ENCODE measurements at places on chromosomes 16 and 17. TPM values are rescaled to one million over a fixed set of nuclear protein-coding genes. Genes with fewer than 3 reads are reported as not detected.

- no peak for DNase-seq
These were observed 2.0 kb upstream of the SEPHS2 start for GRCh38 chr16:30447512-30448226.

GRCh38 chr16:88306860-88307545 lies 75.8 kb upstream of the ZNF469 start:
- DNase-seq, result no peak

- no peak for DNase-seq
These were observed 764.7 kb upstream of the KIF2B start for GRCh38 chr17:53058031-53058430.

GRCh38 chr17:7849130-7849750 lies 5.6 kb upstream of the TMEM88 start:
- peak; percentile 82 for DNase-seq

DNA sequence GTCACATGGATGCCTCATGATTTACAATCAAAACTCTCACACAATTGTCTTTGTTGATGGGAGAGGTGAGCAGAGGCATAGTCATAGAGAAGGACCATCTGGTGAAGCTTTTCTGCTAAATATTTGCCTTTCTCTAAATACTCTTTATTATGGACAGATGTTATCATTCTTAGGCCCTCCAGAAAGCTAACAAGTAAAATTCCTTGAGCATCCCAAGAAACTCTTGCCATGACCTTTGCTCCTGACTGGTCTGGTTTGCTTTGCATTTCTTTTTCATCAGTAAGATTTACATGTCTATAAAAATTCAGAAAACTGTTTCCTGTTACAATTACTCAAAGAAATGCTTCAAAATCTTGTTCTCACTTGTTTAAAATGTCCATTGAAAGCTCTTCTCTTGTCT lies 1336.6 kb upstream of the CDH8 start:
- DNase-seq, result no peak

DNA sequence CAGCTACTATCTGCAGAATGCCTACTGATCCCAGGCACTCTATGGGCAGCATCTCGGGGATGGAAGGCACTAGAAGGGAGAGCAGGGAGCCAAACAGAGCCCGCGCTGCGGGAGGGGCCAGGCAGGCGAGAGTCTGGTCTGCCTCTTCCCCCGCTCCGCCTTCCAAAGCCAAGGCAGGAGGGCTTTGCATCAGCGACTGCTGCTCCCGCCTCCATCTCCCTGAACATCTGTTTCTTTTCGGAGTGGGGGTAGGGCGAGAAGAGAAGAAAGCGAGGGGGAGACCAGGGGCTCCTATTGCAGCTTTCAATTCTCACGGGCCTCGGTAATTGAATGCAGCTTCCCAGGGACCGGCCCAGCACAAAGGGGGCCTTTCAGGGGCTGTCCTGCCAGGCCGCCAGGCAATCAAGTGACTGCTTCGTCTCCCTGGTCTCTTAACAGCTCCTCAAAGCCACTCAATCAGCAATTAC lies 31.4 kb upstream of the CDC42EP4 start:
- DNase-seq, result peak; percentile 87

Gene CACNG5
- total RNA-seq, result not detected

- no peak for DNase-seq
These were observed 171.4 kb downstream of the COPRS start for GRCh38 chr17:31687505-31688126.

DNA sequence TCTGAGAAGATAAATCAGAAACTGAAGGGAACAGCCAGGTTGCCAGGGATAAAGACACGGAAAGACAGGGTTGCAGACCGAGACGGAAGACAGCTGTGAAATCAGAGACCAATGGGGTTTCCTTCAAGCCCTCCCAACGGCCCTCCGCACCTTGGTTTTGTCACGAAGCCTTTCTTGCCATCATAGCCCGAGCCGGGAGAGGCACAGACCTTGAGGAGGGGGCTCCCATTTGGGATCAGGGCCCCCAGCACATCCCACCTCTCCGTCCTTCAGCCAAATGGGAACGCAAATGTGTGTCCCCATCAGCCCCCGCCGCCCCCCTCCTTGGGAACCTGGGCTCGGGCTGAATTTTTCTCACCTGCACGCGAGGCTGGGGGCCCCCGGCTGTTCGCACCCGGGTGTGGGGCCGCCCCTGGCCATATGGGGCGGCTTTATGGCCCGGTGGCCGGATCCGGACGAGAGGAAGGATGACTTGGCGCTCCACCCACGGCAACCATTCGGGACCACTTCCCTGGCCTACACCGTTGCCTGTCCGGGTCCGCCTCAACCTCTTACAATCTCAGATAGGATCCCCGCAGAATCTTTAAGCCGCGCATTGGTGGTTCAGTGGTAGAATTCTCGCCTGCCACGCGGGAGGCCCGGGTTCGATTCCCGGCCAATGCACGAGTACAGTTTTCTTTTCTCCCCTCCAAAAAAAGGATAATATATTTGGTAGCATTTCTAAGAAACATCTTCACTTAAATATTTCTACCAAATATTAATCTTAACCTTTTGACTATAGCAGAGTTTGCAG lies 1.4 kb upstream of the HES7 start:
- peak; percentile 93 for DNase-seq

- DNase-seq, result no peak
These were observed 59.0 kb downstream of the PHKB start for GRCh38 chr16:47519996-47520679.

Gene CHRNE
- 1.5 TPM for total RNA-seq

DNA sequence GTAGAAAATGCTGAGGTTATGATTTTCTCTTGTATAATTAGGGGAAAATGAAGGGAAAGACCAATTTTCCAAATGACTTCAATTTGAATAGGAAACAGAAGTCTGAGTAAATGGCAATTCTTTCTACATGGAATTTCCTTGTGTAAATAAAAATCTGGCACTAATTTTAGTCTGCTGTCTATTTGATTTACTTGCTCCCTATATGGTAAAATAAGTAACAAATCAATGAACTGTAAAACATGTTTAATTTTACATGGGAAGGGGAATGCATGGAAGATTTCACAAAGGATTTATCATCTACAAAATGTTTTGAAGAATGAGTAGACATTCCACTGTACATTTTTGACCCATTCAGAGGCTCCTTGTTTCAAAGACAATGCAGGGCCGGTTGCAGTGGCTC lies 811.6 kb upstream of the GOT2 start:
- no peak for DNase-seq

GRCh38 chr16:19289811-19290485 lies 4.4 kb downstream of the CLEC19A start:
- DNase-seq, result no peak

DNA sequence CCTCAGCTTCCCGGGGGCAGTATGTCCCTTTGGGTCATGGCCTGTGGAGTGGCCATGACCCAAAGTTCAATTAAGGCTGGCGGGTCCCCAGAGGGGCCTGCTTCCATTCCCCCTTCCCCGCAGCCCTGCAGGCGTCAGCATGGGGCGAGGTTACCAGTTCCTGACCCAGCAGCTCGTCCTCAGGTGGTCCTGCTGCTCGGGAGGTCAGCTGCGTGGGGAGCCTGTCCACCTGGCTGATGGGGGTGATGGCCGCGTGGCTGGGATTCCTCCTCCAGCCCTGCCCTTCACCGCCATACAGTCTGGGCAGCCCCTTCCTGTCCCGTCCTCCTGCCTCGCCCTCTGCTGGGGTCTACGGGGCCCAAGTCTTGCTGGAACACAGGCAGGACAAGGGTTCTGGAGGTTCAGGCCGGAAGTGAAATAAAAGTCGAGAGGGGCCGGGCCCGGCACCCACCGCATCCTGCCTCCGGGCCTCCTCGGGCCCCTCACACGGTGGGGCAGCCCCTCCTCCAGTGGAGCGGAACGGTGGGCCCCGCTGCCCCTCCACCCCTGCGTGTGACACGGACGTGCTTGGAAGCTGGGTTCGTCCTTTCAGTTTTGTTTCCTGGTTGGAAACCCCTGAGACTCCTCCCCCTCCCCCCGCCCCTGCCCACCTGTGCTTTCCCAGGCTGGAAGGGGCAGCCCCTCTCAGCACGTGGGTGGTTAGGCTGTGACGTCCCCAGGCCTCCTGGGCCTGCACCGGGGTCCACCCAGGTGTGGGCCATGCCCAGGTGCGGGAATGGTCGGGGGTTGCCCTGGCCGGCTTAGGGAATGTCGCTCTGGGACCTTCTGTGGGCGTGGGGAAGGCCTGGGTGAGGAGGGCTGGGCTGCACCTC lies 6.8 kb downstream of the UBALD2 start:
- DNase-seq, result no peak

- peak; percentile 10 for DNase-seq
These were observed 323.8 kb upstream of the TNRC6C start for GRCh38 chr17:77634710-77635109.

Gene WNK4
- not detected for total RNA-seq

DNA sequence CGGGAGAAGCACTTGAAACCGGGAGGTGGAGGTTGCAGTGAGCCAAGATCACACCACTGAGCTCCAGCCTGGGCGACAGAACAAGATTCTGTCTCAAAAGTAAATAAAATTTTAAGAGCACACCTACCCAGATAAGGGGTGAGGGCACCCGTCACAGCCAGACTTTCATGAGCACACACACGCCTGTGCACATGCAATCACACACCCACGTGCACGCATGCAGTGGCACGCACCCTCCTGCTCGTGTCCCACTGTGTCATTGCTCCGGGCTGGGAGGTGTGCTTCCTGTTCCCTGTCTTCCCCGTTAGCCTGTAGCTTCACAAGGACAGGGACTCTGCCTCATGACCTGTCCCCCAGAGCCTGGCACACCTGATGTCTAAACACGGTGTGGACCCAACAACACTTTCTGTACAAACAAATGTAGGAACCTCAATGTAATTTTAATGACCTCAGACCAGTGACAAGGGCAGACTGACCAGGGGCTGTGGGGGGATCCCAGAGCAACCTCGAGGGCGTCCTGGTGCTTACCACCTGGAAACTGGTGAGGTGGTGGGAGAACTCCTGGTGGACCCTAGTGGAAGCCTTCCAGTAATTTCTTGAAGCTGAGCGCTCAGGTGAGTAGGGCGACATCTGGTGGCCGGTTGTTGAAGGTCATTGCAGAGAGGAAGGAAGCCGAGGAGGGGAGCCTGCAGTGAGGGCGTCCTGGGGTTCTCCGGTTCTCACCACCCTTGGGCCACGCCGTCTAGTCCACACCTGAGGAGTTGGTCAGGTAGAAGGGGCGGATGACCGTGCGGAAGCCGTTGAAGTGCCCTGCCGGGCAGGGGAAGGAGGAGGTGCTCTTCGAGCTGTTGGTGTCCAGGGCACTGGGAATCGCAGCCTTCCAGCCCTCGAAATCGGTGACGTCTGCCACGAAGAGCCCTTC lies 8.6 kb downstream of the LGALS3BP start:
- DNase-seq, result peak; percentile 93

- DNase-seq, result no peak
These were observed 7.0 kb upstream of the CDC42EP4 start for GRCh38 chr17:73318836-73319235.

DNA sequence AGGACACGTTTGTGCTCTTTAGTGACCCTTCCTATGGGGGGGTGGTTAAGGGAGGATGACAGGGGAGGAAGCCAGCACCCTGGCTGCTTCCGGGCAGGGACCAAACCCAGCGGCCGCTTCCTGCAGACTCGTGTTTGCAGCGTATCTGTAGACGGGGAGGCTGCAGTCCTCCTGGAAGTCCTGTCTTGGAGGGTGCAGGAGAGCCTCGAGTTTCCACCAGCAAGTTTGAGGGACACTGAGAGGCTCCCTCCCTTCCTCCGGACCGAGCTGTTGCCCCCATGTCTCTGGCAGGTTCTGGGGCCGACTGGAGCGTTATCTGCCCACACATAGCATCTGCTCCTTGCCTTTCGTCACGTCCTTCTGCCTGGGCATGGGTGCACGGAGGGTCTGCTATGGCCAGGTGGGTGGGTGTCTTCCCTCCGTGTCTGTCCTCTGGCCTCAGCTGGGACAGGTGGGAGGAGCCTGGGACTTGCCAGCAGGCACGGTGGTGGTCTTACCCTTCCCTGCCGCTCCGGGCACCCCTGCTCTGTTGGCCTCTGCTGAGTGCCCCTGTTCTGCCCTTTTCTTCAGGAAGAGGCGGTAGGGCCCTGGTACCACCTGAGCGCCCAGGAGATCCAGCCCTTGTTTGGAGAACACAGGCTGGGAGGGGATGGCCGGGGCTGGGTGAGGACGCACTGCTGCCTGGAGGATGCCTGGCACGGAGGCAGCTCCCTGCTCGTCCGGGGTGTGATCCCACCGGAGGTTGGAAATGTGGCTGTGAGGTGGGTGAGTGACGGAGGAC lies 8.8 kb downstream of the ENGASE start:
- no peak for DNase-seq

DNA sequence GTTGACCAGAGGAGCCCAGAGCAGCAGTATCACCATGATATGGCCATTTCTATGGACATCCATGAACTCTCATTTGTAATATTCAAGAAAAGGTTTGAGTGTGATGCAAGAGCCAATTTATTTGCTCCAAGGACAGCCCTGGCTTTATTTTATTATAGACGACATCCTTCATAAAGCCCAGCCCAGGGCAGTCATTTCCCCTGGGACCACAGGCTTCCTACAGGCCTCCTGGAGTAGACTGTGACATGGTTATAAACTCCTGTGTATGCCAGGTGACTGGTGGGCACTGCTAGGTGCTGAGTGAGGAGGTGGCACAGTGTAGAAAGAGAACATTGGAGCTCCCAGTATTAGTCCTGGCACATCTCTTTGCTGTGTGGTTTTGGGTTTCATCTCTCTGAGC lies 120.9 kb downstream of the UTP18 start:
- no peak for DNase-seq

DNA sequence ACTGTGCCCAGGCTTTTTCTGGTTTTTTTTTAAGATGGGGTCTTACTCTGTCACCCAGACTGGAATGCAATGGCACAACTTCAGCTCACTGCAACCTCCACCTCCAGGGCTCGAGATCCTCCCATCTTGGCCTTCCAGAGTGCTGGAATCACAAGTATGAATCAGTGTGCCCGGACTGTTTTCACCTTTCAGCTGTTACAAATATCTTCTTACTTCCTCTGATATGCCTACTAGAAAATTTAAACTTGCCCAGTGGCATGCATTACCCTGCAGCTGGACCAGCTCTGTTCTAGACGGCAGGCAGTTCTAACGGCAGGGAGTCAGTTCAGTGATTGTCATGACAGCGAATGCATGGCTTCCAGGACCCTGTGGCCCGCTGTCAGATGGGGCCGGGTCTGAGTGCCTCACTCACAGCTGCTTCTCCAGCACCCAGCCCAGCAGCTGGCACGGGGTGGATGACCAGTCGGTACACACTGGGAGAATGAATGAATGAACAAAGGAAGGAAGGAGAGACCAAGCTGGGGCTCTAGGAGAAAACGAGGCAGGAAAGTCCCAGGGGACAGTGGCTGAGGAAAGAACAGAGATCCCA lies 28.0 kb upstream of the LITAF start:
- DNase-seq, result peak; percentile 75

Gene ELMO3
- total RNA-seq, result 0.93 TPM

GRCh38 chr16:83996481-83997252 lies 28.6 kb downstream of the NECAB2 start:
- no peak for DNase-seq
